Cerebellum (tissue), 4 donors: ENCODE measurements at places on chromosomes 5 and 9. TPM values are rescaled to one million over a fixed set of nuclear protein-coding genes. Genes with fewer than 3 reads are reported as not detected.
A peak's percentile ranks its signal among the peaks of the same experiment; 100 is the strongest.

Gene FOXD4L4
- 0.45 TPM for total RNA-seq

GRCh38 chr5:29277642-29278041 lies 1915.8 kb upstream of the CDH6 start:
- DNase-seq: no peak

DNA sequence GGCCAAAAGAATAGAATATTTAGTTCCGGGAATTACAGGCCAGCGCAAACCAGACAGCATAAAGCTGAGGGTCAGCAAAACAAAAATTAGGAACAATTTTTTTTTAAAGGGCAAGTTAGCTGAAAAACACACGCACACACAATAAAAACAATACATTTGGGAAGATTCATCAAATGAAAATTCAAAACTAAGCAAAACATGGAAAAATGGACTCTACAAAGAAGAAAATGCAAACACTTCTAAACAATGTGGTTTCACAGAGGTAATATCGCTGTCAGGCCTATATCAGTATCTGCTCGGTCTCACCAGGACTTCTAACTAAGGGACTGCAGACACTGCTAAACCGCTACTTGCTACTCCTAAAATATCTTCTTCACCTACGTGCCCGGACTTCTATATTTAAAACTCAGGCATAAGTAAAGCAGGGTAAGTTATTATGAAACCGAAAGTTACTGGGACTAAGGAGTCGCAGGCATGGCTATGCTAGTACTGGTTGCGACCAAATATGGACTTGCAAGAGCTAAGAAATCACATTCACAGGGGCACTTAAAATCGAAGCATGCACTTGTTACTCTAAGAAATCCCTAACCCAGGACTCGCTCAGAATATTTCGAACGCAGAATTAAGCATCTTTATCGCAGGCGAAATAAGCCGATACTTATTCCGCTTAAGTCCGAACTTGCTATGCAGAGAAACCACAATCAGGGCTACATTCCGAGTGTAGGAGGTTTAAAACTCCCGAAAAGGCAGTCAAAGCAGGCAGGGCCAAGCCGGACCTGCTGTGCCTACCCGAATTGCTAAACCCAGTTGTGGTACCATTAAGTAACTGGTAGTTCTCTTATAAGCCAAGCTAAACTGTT lies 2.3 kb downstream of the ANXA2R start:
- DNase-seq: no peak

Gene ROPN1L
- 3.2 TPM for total RNA-seq

DNA sequence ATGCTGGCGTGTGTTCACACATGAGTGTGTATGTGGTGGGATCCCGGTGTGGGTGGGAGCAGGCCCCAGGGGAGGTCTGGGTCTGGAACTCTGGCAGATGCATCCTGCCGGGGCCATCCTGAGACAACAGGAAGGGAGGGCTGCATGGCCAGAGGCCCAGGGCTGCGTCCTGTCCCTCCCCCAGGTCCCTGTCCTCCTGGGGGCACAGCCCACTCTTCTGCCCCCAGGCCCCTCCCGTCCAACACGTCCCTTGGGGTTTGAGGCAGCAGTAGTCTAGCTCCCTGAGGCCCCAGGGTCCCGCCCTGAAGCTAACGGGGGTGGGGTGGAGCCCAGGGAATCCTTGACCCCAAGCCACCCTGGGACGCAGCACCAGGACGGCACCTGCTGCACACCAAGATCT lies 16.6 kb downstream of the FLT4 start:
- DNase-seq: no peak

Gene ZNF366
- total RNA-seq: 1.1 TPM

Gene CATSPER3
- 0.45 TPM for total RNA-seq

Gene SNAPC3
- total RNA-seq: 98.5 TPM

- DNase-seq: no peak
Observed at GRCh38 chr5:159510282-159510681, 180.0 kb upstream of the IL12B start.

DNA sequence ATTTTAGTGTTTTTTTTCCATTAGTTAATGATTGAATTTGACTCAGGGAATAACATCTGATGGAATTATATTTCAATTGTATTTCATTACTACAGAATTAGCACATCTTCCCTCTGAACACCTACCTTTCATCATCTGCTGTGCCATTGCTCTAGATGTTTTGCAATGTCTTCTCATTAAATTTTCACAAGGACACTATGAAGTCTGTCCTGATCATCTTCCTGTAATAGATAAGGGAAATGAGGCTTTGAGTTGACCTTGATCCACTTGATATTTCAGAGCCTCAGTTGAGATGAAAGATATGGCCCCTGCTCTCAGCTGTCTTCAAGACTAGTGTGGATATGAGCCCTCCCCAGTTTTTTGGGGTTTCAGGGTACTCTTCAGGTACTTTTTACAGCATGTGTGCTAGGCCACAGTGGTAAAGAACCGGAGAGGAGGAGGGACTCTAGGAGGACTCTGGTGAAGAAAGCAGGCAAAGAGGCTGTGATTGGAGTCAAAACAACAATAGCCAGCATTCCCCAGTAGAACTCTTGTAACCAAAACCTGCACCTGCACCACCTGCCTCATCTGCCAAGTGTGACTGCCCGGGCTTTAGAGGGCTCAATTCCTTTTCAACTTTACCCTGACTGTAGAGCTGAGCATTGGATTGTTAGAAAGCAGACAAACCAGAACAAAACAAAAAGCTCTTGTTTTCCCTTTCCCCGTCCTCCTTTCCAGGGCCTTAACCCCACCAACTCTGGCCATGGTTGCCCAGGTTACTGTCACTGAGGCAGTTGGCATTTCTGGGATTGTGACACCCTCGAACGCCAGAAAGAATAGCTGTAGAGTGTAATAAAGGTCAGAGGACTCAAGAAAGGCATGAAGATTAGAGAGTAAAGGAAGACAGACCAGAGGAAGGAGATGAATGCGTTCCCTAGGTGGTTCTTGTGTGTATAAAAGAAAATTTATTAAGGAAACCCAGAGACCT lies 56.3 kb downstream of the ERAP1 start:
- DNase-seq: no peak

Gene GABRA6
- total RNA-seq: 4.4 TPM

- no peak for DNase-seq
Observed at GRCh38 chr5:106680330-106680729, 990.4 kb downstream of the EFNA5 start.

GRCh38 chr5:124841829-124842712 lies 95.6 kb upstream of the ZNF608 start:
- DNase-seq: no peak

DNA sequence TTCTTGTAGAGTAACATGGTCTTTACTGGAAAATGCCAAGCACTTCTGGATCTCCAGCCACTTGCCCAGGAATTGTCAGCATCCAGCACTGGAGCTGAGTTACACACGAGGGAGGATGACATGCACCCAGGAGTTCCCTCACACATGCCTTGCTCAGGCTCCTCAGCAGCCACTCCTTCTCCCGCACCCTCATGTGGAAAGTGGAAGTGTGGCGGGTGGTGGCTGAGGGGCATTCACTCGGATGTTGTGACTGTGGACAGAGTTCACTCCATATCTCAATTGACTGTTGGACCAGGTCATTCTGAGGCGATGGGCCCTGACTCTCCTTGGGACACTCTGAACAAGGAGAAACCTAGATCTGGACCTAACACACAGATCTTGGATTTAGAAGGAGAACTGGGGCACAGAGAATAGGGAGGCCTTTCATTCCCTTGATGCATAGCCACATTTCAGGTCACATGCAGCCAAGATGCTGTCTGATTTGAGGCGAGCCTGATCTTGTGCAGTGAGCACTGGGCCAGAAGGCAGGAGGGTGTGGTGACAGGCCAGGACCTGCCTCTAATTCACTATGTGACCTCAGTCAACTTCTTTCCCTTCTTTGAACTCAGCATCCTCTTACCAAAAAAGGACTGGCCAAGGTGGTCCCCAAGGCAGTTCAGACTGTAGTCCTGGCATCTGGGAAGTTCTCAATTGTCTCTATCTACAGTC lies 62.1 kb downstream of the CYSTM1 start:
- no peak for DNase-seq

Gene PTGR1
- total RNA-seq: 21.3 TPM

GRCh38 chr5:55597014-55597981 lies 62.5 kb upstream of the PLPP1 start:
- DNase-seq: no peak

DNA sequence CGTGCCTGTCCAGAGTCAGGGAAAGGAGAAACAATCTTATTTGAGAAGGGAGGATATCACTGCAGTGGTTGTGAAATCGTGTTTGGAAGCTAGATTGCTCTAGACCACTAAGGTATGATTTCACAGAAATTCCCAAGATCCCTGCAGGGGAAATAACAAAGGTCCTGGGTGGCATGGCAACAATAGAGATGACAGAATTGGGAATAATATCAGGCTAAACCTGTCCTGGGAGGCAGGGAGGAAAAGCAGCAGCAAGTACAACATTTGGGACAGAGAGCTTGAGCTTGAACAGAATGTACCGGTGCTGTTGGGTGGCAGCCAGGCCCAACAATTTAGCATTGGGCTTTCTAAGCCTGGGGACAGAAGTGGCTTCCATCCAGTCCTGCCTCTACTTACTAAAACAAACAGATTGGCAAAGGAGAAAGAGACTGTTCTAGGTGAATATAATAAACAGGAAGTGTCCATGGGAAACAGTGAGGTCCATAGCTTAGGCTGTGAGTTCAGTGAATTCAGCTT lies 17.0 kb upstream of the ARHGAP26 start:
- peak; percentile 48 for DNase-seq

DNA sequence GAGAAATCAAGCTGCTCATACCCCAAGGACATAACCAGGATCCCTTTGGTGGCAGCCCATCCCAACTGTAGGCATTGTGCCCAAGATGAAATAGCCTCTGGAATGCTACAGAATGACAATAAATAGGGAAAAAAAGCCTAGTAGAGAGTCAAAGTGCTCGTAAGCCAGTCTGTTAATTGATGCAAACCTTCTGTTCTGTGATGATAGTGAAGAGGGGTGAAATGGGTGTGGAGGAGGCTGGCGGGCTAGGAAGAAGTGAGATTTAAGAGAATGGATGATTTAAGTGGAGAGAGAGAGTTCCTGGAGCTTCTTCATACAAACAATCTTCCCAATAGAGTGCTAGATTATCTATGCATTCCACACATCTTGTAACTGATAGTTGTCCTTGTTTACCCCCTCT lies 301.0 kb upstream of the PCSK5 start:
- no peak for DNase-seq

Gene ARHGEF28
- 6.7 TPM for total RNA-seq

- no peak for DNase-seq
Observed at GRCh38 chr5:42005561-42006153, 80.6 kb downstream of the FBXO4 start.

Gene SPINK13
- total RNA-seq: not detected

Gene PRR16
- 1.6 TPM for total RNA-seq

Gene SPATA31C1
- not detected for total RNA-seq

- DNase-seq: no peak
Observed at GRCh38 chr5:120388016-120388781, 75.9 kb upstream of the PRR16 start.

DNA sequence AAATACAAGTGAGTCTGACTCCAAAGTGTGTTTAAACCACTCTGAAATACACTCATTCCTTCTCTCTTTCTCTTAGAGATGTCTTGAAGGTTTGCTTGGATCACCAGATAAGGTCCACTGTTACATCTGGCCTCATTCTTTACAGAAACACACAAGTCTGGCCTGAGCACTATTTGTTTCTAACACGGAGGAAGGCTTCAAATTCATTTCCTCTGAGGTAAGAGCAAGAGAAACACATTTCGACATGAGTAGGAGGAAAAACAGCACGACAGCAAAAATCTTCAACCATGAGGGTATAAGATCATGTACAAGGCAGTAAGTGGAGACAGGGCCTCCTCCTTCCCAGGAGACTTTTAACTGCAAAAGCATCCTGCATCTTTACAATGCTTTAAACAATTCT lies 8.0 kb downstream of the SIL1 start:
- DNase-seq: no peak

GRCh38 chr9:6014670-6015270 lies 654 bp downstream of the RANBP6 start:
- no peak for DNase-seq

Gene ABCA2
- 29.0 TPM for total RNA-seq

DNA sequence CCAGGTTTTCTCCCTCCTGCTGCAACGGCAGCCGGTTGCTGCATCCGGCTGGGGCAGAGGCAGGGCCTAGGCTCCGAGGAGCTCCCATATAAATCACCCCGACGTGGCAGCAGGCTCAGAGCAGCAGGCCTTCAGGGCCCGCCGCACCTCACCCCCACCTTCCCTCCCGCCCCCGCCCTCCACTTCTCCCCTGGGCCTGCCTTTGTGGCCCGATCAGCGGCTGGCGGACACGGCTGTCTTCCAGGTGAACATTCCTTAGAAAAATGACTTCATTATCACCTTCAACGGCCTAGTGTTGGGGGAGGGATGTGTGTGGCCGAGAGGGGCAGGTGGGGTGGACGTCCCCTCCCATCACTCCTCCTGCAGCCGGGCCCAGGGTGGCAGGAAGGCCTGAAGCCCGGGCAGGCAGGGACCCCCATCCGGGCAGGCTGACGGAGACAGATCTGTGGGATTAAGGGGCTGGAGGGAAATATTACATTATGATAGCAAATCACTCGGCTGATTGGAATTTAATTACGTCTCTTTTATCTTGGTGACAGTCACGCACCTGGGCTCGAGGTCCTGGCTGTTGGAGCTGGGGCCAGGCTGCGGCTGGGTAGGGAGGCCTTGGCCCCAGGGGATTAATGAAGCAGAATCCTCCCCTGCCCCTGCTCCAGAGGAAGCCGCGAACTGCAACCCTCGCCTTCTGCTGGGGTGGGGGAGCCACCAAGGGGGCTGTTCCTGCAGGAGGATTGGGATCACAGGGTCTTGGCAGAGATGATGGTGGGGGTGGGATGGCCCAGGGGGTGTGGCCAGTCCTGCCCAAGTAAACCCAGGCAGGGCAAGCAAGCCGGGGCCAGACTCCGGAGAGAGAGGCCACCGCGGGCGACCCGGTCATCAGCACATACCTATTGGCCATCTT lies 38.4 kb upstream of the RXRA start:
- no peak for DNase-seq

GRCh38 chr9:84212246-84212645 lies 128.3 kb downstream of the SLC28A3 start:
- no peak for DNase-seq

DNA sequence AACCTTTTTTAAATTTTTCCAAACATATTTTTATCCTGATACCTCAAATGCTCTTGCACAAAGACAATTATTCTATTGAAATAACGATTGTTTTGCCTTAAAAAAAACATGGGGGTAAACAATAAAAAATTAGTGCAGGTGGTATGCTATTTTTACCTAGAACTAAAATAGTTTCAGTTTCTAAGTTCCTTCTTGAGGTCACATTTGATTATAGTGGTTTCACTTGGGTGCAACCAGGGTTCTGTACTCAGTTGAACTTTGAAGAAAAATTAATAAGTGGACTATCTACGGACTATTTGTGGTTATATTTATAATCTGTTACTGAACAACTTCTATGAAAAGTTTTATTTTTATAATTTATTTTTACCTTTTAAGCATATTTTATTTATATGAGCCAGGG lies 387.1 kb upstream of the IZUMO3 start:
- DNase-seq: no peak

- DNase-seq: no peak
Observed at GRCh38 chr9:34171753-34172535, 6.9 kb upstream of the UBAP1 start.
